Muscle of arm (tissue), 14 donors: ENCODE measurements at places on chromosomes 16 and 17.
A peak's percentile ranks its signal among the peaks of the same experiment; 100 is the strongest.

DNA sequence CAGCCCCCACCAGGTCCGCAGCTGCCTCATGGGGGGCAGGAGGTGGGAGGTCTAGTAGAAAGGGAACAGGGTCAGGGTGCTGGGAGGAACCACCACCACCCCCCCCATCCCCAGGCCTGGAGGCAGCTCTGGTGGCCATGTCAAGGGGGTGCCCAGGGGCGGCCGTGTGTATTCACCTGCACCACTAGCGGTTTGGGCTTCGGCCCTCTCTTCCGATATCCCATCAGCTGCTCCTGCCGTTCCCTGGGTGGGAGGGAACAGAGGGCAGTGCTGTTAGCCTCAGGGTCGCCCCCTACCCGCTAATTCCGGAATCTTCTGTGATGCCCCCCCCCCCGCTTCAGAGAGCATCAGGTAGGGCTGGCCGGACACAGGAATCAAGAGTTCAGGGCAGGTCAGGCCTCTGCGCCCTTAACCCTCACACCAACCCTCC, 3.8 kb downstream of the CBX4 start:
- DNase-seq, result no peak

DNA sequence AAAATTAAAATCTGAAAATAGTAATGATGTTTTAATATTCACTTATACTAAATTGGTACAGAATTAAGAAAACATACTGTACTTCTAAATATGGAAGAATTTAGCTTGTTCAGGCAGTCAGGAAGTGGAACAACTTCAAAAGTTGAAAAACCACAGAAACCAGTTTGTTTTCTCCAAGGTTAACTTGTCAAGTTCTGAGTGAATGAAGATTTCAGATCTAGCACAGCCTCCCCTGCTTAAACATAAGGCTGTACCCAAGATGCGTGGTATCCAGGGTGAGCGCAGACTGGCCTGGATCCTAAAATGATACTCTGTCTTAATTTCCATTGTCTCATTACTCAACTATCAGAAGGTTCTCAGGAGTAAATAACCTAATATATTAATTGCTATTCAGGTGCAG, 730.7 kb upstream of the KIF2B start:
- DNase-seq, result no peak

DNA sequence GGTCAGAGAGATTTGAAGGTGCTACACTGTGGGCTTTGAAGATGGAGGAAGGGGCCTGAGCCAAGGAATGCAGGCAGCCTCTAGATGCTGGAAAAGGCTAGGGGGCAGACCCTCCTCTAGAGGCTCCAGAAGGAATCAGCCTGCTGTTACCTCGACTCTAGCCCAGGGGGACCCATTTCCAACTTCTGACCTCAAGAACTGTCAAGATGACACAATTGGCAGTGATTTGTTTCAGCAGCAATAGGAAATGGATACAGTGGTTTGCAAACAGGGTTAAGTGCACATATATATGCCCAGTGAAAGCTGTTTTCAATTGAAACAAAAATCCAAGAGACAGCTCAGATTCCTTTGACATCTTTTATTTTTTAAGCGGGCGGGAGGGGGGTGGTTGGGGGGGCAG, 3.7 kb upstream of the ZDHHC1 start:
- no peak for DNase-seq

GRCh38 chr16:75811020-75811634, 84.8 kb upstream of the CPHXL start:
- no peak for DNase-seq

GRCh38 chr17:64223931-64224629, 39.0 kb downstream of the TEX2 start:
- DNase-seq, result no peak

DNA sequence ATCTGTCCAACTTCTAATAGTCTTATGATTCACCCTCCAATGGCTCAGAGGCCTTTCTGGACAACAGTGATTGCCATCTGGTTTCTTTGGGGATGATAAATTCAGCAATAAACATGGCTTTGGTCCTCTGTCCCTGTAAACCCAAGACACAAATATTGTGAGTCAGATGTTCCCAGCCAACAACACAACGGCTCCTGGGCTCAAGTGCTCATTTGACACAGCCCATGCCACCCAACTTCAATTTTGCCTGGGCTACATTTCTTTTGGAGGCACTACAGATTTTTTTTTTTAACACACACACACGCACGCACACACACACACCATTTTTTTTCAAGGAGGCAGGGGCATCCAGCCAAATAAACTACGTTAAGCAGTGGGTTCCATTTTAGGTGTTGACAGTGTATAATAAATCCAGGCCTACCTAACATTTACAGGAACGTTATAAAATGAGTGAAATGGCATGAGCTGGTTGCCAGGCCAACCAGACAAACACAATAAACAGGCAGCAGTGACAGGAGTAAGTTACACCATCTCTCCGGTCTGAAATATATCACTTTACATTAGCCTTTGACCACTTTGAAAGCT, 939.9 kb upstream of the SOX9 start:
- peak; percentile 26 for DNase-seq

DNA sequence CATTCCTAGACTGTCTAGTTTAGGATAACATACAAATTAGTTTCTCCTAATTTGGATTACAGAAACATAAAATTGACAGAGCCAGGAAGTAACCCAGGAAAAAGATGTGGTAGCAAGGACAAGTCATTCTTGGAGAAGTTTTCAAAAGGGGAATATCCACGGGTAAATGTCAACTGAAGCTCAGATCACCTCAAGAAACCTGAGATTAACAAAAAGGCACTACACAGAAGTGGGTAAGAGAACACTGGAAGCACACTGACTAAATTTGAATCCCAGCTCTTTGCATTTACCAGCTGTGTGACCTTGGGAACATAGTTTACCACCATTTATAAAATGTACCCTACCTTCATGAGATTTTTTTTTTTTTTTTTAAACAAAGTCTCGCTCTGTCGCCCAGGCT, 39.4 kb downstream of the TRAF4 start:
- no peak for DNase-seq

- no peak for DNase-seq
Observed at GRCh38 chr16:4505356-4506147, 29.4 kb downstream of the HMOX2 start.

DNA sequence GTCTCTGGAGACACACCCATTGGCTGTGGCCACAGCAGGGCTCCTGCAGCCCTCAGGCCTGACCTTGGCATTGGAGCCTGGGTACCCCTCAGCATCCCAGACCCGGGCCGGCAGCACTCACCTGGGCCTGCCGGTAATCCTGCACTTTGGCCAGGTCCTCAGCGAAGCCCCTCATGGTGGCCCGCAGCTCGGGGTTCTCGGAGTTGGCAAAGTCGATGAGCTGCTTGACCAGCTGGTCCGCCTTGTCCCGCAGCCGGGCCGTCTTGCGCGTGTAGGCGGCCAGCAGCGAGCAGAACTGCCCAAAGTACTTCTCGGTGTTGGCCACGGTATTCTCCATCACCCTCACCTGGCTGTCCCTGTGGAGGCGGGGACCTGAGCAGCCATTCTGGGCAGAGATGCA, 2.2 kb downstream of the CIBAR2 start:
- DNase-seq, result no peak

GRCh38 chr17:78541488-78542206, 35.5 kb downstream of the DNAH17 start:
- no peak for DNase-seq

- no peak for DNase-seq
Observed at GRCh38 chr16:68072038-68072695, 13.0 kb upstream of the NFATC3 start.

DNA sequence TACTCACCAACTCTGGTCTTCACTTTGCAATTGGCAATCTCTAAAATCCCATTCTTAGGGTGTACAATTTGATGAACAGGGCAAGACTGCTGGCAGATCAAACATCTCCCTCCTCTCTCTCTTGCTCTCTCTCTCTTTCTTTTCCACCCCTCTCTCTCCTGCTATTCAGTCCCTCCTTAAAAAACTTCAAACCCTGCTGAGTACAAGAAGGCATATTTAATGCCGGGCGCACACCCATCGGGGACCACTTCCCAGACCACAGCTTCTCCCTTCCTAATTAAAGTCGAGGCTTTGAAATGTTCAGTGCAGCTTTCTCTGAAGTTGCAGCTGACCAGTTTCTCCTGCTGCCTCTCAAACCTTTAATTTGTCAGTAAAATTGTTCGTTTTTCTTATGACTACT, 185.4 kb upstream of the CDH11 start:
- DNase-seq, result no peak

- DNase-seq, result no peak
Observed at GRCh38 chr17:50380369-50381259, 7.6 kb downstream of the EME1 start.

GRCh38 chr16:48378836-48379235, 6.4 kb downstream of the SIAH1 start:
- no peak for DNase-seq

GRCh38 chr16:57462978-57463362, 491 bp downstream of the POLR2C start:
- DNase-seq, result no peak

GRCh38 chr17:16997514-16998429, 25.9 kb upstream of the TNFRSF13B start:
- no peak for DNase-seq

DNA sequence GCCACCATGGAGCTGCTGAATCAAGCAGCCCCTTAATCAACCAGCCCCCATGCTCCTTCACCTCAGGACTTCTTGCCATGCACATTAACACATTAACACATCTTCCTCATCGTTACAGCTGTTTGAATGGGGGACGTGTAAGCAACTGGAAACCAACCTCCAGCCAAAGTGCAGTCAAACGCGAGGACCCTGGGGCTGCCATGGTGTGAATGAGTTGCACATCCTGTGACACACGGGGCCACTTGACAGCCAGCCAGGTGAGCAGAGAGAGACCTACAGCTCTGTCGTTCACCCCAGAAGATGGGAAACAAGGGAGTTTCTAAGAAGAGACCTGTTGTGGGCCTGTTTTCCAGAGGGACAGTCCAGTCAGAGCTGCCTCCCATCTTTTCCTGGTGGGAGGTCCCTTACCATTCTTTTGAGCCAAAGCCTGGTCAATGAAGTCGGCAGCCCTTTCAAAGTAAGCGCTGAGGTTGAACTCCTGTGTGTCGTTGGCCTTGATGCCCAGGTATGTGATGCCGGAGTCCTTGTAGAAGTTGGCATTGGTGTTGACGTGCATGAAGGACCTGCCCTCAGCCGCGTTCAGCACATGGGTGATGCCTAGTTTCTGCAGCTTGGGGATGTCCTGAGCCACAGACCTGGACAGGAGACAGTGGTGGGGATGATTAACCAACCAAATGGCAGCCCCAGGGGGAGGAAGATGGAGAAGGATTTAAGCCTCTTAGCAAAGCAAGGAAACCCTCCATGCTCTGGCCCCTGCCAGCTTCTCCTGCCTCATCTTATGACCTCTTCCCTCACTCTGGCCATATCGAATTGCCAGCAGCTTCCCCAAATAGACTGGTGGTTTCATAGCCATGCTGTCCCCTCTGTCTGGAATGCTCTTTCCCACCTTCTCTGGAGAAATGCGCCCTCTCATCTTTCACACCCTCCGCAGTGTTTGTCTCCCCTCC, 4.2 kb downstream of the DUSP3 start:
- no peak for DNase-seq

DNA sequence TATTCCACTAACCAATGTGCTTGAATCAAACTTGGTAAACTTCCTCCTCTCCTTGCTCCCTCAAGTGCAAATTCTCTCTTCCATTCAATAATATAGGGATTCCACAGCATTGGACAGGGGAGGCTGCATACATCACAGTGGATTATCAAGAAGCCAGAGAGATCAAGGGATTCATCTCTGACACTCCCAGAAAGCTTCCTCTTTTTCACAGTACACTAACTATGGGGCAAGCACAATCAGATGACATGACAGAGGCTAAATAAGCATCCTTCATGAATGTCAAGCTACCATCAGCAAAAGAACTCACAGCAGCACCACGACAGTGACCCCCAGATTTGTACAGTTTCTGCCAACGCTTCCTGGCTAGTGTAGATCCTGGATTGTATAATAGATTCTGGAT, 178.4 kb upstream of the C17orf78 start:
- DNase-seq, result no peak

DNA sequence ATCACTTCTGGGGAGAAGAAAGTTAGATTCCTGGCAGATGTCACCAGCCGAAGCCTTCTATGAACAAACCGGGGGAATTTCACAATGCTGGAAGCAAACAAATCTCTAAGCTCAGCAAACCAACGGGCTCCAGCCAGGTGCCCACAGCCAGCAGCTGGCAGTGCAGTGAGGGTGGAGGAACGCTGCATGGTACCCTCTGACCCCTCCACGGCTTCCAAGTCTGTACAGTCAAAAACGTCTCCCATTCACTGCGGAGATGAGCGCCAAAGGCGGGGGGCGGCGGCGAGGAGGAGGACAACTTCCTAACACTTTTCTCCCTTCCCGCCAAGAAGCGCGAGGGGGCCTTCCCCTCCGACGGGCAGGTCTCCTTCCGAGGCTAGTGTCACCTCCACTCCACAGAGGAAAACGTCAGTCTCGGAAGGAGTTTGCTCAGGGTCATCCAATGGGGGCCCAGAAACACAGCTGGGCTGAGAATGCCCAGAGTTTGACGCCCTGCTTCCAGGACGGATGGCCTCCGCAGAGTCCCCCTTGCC, 924 bp downstream of the ZNF598 start:
- no peak for DNase-seq

- peak; percentile 15 for DNase-seq
Observed at GRCh38 chr17:63772801-63773271, 561 bp downstream of the CCDC47 start.

- peak; percentile 69 for DNase-seq
Observed at GRCh38 chr16:85350973-85351372, 238.7 kb upstream of the CIBAR2 start.

- no peak for DNase-seq
Observed at GRCh38 chr16:1839554-1839953, 12.5 kb downstream of the FAHD1 start.

DNA sequence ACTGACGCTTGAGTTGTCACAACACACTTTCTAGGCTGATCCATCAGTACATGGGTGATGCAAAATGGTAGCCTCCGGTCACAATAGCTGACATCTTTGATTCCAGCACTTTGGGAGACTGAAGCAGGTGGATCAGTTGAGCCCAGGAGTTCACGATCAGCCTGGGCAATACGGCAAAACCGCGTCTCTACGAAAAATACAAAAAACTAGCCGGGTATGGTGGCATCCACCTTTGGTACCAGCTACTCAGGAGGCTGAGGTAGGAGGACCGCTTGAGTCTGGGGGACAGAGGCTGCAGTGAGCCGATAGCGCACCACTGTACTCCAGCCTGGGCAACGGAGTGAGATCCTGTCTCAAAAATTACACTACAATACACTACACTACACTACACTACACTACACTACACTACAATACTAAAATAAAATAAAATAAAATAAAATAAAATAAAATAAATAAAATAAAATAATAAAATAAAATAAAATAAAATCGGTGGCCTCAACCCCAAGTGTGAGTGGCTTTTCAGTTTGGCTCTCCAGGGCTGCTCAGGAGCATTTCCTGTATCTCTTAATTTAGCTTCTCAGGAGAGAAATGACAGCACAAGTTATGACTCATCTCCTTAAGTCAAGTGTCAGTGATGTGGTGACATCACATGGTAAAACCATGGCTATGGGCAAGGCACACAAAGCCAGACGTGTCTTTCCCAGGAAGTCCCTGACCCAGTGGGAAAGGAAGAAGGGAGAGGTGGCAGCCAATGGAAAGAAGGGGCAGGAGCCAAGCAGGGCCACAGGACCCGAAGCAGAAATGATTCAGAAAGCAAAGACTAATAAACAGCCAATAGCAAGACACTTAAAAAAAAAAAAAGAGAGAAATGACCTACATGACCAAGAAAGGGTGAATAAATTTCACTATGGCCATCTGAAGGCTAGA, 75.3 kb upstream of the TBC1D3K start:
- no peak for DNase-seq

GRCh38 chr16:17691106-17691898, 220.5 kb upstream of the XYLT1 start:
- DNase-seq, result peak; percentile 66
